Anterior cingulate cortex (tissue), 58 donors: ENCODE measurements at places on chromosomes 5 and 9.

GRCh38 chr5:143054480-143054941 is 284.3 kb downstream of the ARHGAP26 start:
- peak; percentile 41 for DNase-seq

- no peak for DNase-seq
Measured at GRCh38 chr9:92669527-92669889, 423 bp downstream of the IPPK start.

DNA sequence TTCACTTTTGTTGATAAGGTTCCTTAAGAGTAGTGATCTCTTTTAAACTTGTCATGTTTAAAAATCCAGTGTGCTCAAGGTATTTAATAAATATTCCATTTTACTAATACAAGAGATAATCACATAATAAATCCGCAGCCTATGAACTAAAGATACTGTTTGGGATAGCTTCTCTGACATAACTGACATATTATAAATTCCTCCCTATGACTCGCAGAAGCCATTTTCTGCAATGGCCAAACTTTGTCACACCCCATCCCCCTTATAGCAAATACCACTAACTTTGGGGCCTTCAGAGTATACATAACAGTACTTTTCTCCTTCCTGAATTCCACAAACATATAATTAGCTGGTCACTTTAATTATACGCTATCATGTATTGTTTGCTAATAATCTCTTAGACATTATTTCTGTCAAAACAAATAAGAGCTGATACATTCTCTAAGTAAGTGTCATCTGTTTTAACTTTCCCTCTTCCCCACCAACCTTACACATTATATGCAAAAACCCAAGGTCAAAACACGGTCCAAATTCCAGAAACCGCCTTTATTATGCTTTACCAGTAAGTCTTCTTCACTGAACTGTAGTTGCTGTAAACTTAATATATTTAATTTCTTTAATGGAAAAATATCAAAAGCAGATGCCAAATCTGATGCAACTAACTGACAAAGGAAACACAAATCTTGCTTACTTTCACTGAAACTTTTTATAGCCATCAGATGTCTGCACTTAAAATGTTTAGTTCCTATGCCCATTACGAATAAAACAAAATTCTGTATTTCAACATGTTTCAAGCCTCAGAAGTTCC is 971 bp downstream of the TMEM267 start:
- DNase-seq: no peak

- no peak for DNase-seq
Measured at GRCh38 chr9:109880276-109881169, 100.5 kb downstream of the PALM2AKAP2 start.

- DNase-seq: no peak
Measured at GRCh38 chr5:252546-252945, 18.9 kb upstream of the PDCD6 start.

DNA sequence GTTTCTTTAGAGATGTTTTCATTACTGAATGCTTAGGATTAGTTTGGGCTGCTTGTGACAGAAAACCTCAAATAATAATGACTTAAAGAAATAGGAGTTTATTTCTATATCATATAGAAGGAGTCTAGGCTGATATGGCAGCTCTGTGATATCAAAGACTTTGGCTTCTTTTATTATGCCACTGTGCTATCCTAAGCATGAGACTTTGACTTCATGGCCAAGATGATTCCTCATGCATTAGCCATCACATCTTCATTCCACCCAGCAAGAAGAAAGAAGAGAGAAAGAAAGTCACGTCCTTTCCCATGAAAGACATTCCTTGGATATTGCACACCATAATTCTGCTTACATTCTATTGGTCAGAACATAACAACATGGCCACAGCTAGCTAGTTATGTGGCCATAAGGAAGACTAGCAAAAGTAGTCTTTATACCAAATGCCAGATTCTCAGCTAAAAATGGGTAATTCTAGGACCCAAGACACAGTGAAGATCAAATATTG is 76.2 kb downstream of the DAPK1 start:
- no peak for DNase-seq

DNA sequence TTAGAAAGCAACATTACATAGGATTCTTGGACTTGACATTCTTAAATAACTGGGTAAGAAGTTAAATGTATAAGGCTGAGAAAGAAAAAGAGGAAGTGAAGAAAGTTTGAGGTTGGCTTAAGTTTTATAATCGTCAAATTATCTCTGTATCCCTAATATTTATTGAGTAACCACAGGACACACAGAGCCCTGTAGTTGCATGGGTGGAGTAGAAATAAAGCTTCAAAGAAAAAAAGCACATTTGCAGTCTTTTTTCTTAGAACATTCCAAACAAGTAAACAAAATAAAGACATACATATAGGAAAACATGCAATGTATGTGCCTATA is 137.0 kb downstream of the CCDC192 start:
- DNase-seq: no peak

GRCh38 chr9:131739133-131739958 is 530 bp downstream of the RAPGEF1 start:
- DNase-seq: no peak

- DNase-seq: no peak
Measured at GRCh38 chr9:35813434-35814105, 1.3 kb downstream of the HINT2 start.

GRCh38 chr9:109904666-109905065 is 124.7 kb downstream of the PALM2AKAP2 start:
- no peak for DNase-seq

GRCh38 chr5:119402555-119402954 is 46.7 kb downstream of the TNFAIP8 start:
- no peak for DNase-seq

DNA sequence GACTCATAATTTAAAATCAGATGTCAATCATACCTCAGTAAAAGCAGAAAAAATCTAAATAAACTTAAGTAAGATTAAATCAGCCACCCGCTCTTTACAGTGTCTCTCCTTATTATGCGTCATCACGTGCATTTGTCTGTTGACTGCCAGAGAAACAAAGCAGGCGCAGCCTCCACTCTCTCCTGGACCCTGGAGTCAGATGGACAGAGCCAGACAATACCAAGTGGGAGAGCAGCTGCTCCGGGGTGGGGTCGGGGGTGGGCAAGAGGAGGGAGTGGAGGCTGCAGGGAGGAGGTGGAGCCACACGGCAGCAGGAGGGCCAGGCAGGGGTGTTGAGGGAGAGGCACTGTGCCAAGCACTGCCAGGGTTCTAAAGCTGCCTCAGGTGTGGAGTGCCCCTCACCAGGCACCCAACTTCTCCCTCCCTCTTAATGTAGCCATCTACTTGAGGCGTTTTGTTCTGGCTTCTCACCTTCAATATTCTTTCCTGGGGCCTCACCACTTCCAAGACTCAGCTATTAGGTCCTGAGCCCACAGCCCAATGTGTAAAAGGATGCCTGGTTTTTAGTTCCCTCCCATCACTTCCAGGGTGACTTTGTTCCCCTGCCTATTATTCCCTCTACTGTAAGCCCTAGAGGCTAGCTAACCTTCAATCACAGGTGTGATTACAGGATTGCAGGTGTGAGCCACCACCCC is 96.3 kb downstream of the GLDC start:
- no peak for DNase-seq

DNA sequence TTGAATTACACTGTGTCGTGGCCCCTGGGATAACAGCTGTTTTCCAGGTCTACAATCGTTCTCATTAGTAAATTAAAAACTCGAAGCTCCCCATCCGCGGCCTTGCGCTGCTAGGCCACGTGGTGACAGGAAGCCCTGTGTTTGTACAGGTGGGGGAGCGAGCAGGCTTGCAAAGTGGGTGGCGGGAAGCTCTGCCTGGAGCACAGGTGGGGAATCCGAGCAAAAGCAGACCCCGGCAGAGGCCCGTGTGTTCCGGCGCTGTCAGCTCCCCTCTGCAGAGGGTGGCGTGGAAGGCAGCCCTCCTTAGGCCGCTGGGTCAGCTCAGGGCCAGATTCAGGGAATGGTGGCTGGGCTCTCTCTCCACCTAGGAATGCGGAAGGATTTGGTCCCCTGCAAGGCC is 59.5 kb upstream of the ERCC6L2 start:
- DNase-seq: no peak

DNA sequence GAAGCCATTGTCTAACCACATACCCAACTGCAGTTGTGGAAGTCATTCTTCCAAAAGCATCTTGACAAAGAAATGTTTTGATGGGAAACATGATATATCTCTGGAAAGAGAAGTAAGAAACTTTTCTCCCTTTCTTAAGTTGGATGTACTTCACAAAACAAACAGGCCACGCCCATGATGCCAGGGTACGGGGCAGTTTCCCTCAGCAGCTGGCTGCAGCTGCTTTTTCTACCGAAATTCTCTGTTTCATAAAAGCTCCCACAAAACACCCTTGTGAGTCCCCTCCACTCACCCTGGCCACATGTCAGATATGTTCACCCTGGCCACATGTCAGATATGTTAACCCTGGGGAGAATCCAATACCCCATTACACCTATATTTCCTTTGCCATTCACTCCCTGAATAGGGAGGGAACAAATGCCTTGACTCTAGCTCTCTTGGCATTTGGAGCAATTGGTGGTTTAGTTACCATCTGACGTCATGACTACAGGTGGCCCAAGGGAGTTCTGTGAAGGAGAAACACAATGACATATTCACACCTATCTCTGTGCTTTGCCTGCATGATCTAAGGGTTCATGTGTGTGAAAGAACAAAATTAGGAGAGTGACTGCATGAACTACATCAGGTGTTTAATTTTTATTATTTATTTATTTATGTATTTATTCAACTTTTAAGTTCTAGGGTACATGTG is 103.0 kb downstream of the AOPEP start:
- no peak for DNase-seq

DNA sequence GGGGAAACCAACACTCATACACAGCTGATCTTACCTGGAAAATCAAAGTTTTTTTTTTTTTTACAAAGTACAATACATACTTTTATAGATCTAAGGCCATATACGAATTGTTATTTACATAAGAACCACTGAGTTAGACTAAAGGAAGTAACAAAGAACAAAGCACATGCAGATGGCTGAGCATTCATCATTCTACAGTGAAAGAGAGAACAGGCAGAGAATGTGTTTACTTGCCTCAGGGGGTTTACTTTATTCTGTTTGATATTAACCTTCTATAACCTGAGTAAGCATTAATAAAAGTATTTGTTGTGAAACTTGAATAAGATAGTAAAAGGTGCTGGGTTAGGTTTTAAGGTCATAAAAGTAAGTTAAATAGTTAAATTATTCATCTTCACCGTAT is 54.7 kb downstream of the SLC38A9 start:
- no peak for DNase-seq

DNA sequence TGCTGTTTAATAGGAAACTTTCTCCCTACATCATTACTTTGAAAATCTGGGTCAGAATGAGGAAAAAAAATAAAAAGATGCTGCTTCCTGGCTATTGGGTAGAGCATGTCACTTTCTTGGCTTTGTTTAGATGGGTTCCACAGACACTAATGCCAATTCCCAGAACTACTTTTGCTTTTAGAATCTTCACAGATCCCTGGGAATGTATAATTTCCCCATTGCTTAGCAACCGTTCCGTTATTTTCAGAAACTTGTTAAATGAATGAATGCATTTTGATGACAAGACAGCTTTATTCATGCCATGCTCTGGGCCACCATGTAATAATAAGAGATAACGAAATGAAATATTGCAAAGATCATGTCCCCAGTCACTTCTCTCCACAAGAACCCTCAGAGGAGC is 126.5 kb upstream of the TRPC7 start:
- DNase-seq: no peak

DNA sequence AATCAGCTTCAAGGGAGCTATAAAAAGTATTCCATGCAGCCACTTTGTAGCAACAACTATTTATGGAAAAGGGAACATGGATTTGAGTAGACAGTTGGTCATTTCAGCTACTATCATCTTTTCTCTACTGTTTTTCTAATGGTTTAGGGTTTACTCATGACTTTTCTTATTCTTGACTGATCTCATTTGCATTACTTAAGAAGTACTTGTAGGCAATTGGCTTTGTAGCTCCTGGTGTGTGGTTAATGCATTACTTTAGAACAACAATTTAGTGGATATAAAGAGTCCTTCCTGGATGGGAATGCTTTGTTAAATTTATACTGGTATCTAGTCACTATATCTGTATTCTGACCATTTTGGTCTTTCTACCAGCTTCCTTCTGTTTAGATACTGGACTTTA is 59.8 kb upstream of the NTRK2 start:
- DNase-seq: no peak

- no peak for DNase-seq
Measured at GRCh38 chr9:98607152-98607551, 101.6 kb downstream of the GABBR2 start.

GRCh38 chr9:120643061-120643460 is 63.1 kb upstream of the CDK5RAP2 start:
- DNase-seq: no peak

- no peak for DNase-seq
Measured at GRCh38 chr5:95627971-95628810, 8.3 kb downstream of the GPR150 start.

- DNase-seq: no peak
Measured at GRCh38 chr5:59506285-59506877, 387.1 kb downstream of the PDE4D start.

GRCh38 chr9:87442451-87442850 is 55.2 kb upstream of the DAPK1 start:
- DNase-seq: no peak

DNA sequence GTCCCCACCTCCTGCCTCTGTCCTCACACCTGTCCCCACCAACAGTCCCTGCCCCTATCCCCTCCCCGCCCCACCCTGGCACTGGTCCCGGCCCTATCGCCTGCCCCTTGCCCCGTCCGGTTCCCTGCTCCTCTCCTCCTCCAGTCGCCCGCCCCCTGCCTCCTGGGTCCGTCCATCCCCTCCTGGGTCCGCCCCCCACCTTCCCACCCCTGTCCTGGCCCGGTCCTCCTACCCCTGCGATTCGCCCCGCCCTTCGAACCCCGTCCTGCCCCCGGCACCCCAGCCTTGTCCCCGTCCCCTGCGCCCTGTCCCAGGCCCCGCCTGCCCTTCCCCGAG is 372 bp downstream of the EDF1 start:
- no peak for DNase-seq

GRCh38 chr5:9197881-9198260 is 348.0 kb downstream of the SEMA5A start:
- no peak for DNase-seq

- DNase-seq: no peak
Measured at GRCh38 chr5:88545338-88545737, 276.7 kb upstream of the TMEM161B start.

GRCh38 chr9:103816146-103816545 is 278.0 kb upstream of the SMC2 start:
- DNase-seq: no peak
